ENCODE measurements at places on chromosomes 7 and 10. TPM values are rescaled to one million over a fixed set of nuclear protein-coding genes. Genes with fewer than 3 reads are reported as not detected.

DNA sequence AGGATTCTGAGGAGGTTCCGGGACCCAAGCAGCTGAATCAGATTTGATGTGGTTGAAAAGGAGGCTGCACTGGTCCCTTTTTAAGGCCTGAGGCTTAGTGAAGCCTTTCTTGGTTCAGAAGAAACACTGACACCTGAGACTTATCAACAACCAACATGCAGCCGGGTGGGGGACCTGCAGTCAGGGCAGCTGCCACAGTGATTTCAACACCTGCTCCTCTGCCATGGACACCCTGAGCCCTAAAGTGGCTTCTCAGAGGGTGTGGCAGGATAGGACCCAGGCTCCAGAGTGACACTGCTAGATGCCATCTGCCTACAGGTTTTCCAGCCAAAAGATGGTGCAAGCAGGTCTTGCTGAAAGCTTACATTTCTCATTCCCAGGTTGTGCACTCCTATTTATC lies 99.3 kb downstream of the COL13A1 start:
- H3K27ac ChIP-seq = no peak overlapping the region
- H3K36me3 ChIP-seq = no peaks in the 10 kb centered on the region
- H3K4me1 ChIP-seq = peaks cover 21% of the 10 kb centered on the region
- no peaks in the 10 kb centered on the region for H3K27me3 ChIP-seq
- H3K4me3 ChIP-seq = no peak overlapping the region

DNA sequence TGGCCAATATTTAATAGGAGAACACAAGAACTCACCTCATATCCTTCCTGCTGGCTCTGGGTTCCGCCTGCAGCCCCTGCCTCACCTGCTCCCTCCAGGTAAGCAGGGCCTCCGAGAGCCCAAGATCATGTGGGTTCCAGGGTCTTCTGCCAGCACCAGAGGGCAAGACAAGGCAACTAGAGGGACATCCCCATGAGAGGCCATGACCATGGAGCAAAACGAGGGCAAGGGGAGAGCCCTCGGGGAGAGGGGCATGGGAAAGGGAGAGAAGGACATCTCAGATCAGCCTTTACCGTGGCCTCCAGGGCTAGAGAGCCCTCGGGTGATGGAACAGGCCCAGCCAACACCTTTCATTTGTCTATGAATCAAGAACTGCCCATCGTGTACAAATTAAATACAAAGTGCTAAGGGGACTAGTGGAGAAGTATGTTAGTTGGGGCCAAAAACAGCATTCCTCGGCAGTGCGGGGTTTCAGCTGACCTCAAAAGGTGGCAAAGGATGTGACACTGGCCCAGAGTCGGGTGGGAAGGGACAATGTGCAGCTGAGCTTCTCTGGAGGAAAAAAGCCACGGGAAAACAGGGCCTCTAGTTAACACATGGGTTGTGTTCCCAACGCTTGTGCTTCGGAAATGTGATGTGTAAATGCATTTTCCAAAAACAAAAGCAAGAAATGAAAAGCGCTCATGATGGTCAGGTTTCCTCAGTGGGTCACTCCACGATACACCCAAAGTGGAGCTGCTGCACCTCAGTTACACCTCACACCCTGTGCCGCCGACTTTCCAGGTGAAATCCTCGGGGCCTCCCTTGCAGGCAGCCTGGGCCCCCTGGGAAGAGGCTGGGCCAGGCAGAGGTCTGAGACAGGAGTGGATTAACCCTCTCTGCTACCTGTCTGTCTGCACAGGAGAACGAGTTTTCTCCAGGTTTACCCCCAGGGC lies 2.0 kb downstream of the AOC1 start:
- peaks cover 7% of the 10 kb centered on the region for H3K4me1 ChIP-seq
- H3K4me3 ChIP-seq = no peak overlapping the region
- H3K27me3 ChIP-seq = no peaks in the 10 kb centered on the region
- H3K27ac ChIP-seq = no peak overlapping the region
- no peak for DNase-seq

DNA sequence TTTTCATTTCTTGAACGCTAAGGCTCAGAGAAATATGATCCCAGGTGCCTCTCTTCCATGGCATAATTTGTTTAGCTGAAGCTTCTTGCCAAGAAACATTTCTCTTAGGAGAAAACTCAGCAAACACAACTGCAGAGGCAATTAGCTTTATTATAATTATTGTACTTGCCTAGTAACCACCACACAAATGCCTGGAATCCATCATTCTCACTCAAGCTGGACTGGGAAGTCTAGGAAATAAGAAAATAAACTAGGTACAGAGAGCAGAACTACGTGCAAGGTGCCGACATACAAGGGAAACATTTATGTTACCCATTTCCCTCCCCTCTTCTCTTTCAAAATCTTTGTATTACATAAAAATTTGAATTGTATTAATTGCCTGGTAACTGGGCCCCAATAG lies 15.1 kb downstream of the SLC35B4 start:
- no peaks in the 10 kb centered on the region for H3K27me3 ChIP-seq
- no peak overlapping the region for H3K27ac ChIP-seq
- DNase-seq = no peak
- no peaks in the 10 kb centered on the region for H3K36me3 ChIP-seq
- H3K4me1 ChIP-seq = peaks cover 3% of the 10 kb centered on the region

DNA sequence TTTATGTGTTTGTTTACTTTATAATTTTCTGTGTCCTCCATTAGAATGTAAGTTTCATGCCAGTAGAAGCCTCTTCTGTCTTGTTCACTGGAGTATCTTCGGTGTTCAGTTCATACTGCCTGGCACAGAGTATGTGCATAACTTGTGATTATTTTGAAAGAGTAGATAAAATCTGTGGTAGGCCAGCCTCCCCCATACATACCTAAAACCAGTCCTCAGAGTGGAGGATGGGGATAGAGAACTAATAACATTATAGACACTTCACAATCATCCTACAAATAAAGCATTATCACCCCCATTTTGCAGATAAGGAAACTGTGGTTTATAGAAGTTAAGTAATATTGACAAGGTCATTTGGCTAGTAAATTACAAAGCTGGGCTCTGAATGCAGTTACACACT lies 28.0 kb downstream of the VIM start:
- no peak overlapping the region for H3K4me3 ChIP-seq
- no peaks in the 10 kb centered on the region for H3K36me3 ChIP-seq
- peaks cover 16% of the 10 kb centered on the region for H3K4me1 ChIP-seq
- no peak for DNase-seq
- no peaks in the 10 kb centered on the region for H3K27me3 ChIP-seq

GRCh38 chr7:22786290-22786932 lies 36.2 kb downstream of the TOMM7 start:
- H3K27me3 ChIP-seq = no peaks in the 10 kb centered on the region
- peak; percentile 72 for DNase-seq
- H3K4me1 ChIP-seq = peaks cover 19% of the 10 kb centered on the region

- no peaks in the 10 kb centered on the region for H3K36me3 ChIP-seq
- DNase-seq = no peak
- no peak overlapping the region for H3K27ac ChIP-seq
These were observed 130.9 kb downstream of the RSU1 start for GRCh38 chr10:16686054-16686902.

GRCh38 chr10:61992671-61993668 lies 91.5 kb downstream of the ARID5B start:
- peak overlapping the region; percentile 84 for H3K27ac ChIP-seq
- H3K4me3 ChIP-seq = no peak overlapping the region
- H3K27me3 ChIP-seq = no peaks in the 10 kb centered on the region
- peak; percentile 58 for DNase-seq
- H3K4me1 ChIP-seq = peaks cover 38% of the 10 kb centered on the region
- no peaks in the 10 kb centered on the region for H3K36me3 ChIP-seq

- H3K27ac ChIP-seq = no peak overlapping the region
- H3K36me3 ChIP-seq = no peaks in the 10 kb centered on the region
- H3K4me3 ChIP-seq = no peak overlapping the region
- DNase-seq = no peak
These were observed 15.2 kb downstream of the RAB11FIP2 start for GRCh38 chr10:118031351-118032075.

DNA sequence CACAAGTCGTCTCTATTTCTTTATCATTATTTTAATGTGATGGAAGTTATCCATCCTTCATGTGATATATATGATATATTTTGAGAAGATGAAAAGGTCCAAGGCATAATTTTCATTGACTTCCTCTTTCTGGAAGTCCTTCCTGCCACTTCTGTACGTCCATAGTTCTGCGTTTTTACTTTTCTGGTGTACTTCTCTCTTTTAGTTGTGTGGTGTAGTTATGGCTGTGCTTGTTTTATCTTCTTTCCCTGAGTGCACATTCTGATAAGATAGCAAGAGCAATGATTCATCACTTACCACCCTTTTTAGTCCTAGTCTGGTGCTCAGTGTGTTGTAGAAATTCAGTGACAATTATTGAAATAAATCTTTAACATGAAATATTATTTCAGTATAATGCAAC lies 231.3 kb upstream of the FERD3L start:
- no peaks in the 10 kb centered on the region for H3K36me3 ChIP-seq
- H3K4me3 ChIP-seq = no peak overlapping the region
- DNase-seq = peak; percentile 7
- H3K27me3 ChIP-seq = no peaks in the 10 kb centered on the region

DNA sequence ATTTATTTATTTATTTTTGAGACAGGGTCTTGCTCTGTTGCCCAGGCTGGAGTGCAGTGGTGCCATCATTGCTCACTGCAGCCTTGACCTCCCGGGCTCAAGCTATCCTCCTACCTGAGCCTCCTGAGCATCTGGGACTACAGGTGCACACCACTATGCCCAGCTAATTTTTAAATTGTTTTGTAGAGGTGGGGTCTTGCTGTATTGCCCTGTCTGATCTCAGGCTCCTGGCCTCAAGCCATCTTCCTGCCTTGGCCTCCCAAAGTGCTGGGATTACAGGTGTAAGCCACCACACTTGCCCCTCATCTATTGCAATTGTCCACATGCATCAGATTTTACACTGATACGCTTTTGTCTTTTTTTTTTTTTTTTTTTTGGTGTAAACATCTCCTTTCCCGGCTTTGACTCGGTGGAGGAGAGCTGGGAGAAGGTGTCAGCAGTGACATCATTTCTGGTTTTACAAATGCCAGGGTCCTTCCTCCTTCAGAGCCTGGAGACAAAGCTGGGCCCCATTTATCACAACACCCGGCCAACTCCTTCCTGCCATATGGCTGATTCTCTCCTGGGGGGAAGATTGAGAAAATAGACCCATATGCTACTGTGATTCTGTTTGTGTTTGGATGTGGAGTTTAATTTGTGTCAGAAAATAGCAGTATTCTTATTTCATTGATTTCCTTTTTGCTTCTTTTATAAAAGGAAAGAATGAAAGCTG lies 61.3 kb downstream of the GALNT17 start:
- H3K27ac ChIP-seq = no peak overlapping the region
- H3K36me3 ChIP-seq = no peaks in the 10 kb centered on the region
- no peaks in the 10 kb centered on the region for H3K27me3 ChIP-seq
- H3K4me1 ChIP-seq = no peaks in the 10 kb centered on the region

GRCh38 chr10:42939237-42939636 lies 137.6 kb upstream of the RET start:
- no peaks in the 10 kb centered on the region for H3K4me1 ChIP-seq
- no peak for DNase-seq
- no peak overlapping the region for H3K27ac ChIP-seq
- H3K27me3 ChIP-seq = peaks cover 18% of the 10 kb centered on the region
- H3K36me3 ChIP-seq = no peaks in the 10 kb centered on the region

GRCh38 chr7:41313171-41313570 lies 389.7 kb downstream of the INHBA start:
- H3K4me1 ChIP-seq = no peaks in the 10 kb centered on the region
- H3K27me3 ChIP-seq = no peaks in the 10 kb centered on the region
- no peak overlapping the region for H3K27ac ChIP-seq
- H3K4me3 ChIP-seq = no peak overlapping the region
- DNase-seq = no peak

- no peak for DNase-seq
- H3K27me3 ChIP-seq = no peaks in the 10 kb centered on the region
- no peaks in the 10 kb centered on the region for H3K4me1 ChIP-seq
- no peak overlapping the region for H3K27ac ChIP-seq
- no peak overlapping the region for H3K4me3 ChIP-seq
These were observed 22.2 kb downstream of the GPNMB start for GRCh38 chr7:23268746-23269145.

- H3K36me3 ChIP-seq = no peaks in the 10 kb centered on the region
- H3K27me3 ChIP-seq = no peaks in the 10 kb centered on the region
- no peak for DNase-seq
- no peak overlapping the region for H3K4me3 ChIP-seq
These were observed 112.7 kb downstream of the ICA1 start for GRCh38 chr7:8149222-8149621.

DNA sequence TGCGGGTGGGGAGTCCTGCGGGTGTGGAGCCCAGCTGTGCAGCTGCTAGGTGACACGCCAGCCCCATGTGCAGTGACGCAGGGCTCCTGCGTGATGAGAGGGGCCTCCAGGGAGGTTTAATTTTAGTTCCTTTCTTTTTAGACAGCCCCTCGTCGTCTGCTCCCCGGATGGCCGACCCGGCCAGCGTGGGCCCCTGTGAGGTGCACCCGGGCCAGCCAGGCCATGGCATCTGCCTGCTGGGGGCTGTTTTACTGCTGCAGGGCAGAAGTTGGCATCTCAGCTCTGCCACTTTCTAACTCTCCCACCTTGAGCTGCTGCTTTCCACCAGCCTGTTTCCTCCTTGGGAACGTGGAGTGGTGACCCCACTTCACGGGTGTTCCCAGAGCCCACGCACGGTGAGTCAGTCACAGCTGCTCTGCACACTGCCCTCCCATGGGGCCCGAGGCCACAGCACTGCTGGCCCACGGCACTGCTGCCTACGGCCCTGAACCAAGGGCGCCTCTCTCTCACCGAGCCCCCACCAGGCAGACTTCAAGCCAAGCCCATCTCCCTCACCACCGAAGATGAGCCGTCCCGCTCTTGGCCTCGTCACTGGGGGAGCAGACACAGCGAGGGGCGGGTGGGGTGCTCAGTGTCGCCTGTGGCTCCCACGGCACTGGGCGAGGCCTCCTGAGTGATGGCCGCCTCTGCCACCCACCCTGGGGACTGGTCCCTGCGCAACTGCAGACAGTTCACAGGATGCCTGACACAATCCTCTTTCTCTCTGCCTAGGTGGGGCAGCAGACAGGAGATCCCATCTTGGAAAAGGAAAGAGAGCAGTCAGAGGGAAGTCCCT lies 21.3 kb downstream of the CYP2W1 start:
- no peaks in the 10 kb centered on the region for H3K4me1 ChIP-seq
- no peak overlapping the region for H3K4me3 ChIP-seq
- no peak for DNase-seq
- H3K36me3 ChIP-seq = no peaks in the 10 kb centered on the region

- peak overlapping the region; percentile 21 for H3K27ac ChIP-seq
- DNase-seq = peak; percentile 65
- H3K4me3 ChIP-seq = no peak overlapping the region
- no peaks in the 10 kb centered on the region for H3K36me3 ChIP-seq
- H3K4me1 ChIP-seq = peaks cover 16% of the 10 kb centered on the region
- H3K27me3 ChIP-seq = no peaks in the 10 kb centered on the region
These were observed 189.5 kb downstream of the CXCL12 start for GRCh38 chr10:44195112-44196007.

Gene ANKRD30A
- total RNA-seq = not detected

Gene CASP7
- 32.9 TPM for total RNA-seq

Gene NAT16
- total RNA-seq = not detected

Gene DPP6
- total RNA-seq = 0.20 TPM

Gene GBX1
- not detected for total RNA-seq

Gene PRKAR2B
- total RNA-seq = 25.6 TPM

Gene PPIF
- 64.3 TPM for total RNA-seq

Gene NEUROG3
- not detected for total RNA-seq

Gene SNCG
- 12.1 TPM for total RNA-seq
